ENCODE measurements at places on chromosomes 6 and 20.

DNA sequence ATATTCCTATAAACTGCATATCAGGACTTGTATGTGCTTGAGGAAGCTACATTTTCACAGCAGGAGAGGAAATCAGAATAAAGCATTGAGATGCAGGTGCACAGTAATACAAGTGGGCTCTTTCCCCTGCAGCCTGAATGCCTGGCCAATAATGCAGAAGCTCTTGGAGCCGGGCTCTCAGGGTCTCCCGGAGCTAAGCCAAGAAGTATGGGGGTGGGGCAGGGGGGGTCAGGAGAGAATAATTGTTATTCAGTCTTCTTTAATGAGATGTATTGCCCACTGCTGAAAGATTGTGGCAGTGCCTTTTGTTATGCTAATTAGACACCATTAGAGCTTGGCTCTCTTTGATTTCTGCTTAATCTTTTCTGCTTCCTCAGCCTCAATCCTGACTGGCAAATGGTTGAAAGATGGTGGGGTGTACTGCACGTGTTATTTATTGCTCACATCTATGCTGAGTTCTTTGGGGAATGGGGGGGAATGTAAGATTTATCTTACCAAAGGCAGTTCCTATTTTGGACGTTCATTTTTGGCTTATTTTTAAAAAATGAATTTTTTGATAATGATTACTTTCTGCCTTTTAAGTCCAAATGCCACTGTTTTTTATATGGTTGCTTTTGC lies 407.6 kb upstream of the SOX4 start:
- DNase-seq = peak; percentile 77

DNA sequence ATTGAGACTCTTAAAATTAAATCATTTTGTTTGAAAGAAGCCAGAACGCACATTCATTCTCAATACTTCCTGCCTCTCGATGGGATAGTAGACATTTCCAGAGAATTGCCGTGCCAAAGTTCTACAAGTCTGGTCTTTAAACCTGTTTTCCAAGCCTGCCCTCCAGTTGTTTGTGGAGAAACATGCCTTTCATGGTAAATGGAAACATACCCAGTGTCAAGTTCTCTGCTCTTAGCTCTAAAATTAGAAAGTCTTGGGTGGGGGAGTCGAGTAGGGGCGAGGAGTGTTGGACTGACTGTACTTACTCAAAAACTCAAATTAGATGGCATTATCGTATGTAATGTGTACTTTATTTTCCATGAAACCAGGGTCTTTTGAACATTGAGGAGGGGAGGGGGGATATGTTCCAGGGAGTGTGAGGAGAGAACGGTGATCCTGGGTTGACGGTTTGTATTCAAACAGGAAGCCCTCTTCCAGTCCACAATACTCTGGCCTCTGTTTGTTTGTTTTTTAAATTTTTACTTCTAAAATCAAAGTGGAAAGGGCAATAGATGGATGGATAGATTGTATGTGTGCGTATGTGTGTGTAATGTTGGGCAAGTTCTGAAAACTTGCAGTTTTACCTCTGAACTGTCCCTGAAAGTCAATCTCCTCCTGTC lies 106.8 kb upstream of the ARMC2 start:
- DNase-seq = no peak

DNA sequence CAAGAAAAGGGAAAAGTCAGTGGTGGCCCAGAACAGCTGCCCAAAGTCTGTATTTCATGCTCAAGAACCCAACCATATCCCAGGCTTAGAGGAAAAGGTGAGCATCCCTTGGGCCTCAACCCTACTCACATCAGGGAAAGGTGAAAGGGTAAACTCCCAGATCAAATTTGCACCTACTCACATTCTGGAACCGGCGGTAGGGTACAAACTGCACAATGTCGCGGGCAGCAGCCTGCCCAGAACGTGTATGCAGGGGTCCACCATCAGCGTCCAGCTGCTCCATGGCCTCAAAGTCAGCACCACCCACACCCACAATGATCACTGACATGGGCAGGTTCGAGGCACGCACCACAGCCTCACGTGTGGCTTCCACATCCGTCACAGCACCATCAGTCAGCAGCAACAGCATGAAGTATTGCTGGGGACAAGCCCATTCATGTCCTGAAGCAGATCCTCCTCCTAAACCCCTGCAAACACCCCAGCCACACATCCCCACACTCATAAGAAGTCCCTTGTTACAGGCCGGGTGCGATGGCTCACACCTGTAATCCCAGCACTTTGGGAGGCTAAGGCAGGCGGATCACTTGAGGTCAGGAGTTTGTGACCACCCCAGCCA lies 10.9 kb downstream of the SPAG4 start:
- no peak for DNase-seq

DNA sequence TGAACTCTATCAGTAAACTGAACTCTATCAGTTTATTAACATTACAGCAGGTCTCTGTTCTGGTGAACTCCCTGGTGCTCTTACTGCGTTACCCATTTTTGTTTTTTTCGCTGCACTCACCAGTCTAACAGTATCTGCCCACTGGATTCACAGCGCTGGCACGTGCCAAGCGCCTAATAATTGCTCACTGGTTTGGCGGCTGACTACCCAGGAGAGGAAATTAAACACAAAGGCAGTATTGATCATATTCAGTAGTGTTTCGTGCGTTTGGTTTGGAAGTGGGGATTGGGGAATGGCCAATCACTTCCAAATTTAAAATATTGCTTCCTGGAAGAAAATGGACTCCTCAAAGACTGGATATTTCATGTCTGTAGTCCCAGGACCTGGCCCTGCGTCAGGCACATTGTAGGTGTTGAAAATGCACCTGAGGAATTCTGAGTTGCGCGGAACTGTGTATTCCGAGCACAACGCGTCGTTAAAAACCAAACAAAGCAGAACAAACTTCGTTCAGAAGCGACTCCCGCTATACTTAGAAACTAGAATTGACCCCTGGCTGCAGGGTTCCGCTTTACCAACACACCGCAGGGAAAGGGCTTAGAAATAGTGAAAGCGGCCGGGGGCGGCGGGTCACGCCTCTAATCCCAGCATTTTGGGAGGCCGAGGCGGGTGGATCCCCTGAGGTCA lies 1.1 kb upstream of the RPS12 start:
- peak; percentile 57 for DNase-seq

DNA sequence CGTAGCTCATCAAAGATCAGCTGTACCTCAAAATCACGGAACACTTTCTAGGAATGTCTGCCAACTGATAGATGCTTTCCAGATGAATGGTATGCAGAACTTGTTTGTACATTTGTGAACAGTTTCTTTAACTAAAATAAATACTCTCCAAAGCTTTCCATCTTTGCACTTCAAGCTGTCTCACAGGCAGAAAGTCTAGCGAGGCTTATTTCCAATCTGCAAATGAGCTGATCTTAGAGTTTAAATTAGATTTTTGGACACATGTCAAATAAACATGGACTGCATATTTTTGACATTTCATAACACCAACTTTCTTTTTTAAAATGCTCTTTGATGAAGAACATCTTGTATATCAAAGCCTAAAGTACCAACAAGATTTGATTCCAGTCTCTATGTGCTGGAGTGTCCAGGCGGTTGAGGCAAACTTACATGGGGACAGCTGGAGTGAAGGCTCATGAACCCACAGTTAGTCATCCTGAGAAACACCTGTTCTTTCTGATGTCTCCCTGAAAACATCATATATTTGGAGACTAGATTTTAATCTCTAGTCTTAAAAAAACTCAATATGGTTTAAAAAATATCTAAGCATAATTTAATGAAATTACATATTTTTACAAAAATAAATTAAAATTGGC lies 268.6 kb upstream of the AGPAT4 start:
- DNase-seq = no peak

DNA sequence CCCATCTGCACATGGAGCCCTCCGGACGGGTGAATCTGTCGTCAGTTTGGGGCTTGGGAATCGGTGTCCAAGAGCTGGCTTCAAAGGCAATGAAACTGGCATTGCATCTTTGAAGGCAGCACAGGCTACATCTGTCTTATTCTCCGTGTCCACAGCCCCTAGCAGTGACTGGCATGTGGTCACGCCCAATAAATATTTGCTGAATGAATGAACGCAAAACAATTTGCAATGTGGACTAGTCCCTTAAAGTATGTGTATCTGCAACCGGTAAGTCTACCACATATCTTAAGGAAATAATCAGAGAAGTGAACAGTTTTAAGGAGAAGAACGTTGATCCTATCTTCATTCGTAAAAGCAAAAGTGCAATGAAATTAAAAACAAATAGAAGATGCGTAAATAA lies 8.0 kb upstream of the PMEPA1 start:
- no peak for DNase-seq

GRCh38 chr6:99761711-99762110 lies 155.1 kb downstream of the PRDM13 start:
- DNase-seq = no peak

- DNase-seq = no peak
Observed at GRCh38 chr20:3307725-3308124, 68.7 kb upstream of the SLC4A11 start.

GRCh38 chr20:46545077-46545826 lies 5.2 kb downstream of the OCSTAMP start:
- DNase-seq = no peak

- DNase-seq = no peak
Observed at GRCh38 chr6:127076466-127076865, 42.0 kb upstream of the RSPO3 start.

DNA sequence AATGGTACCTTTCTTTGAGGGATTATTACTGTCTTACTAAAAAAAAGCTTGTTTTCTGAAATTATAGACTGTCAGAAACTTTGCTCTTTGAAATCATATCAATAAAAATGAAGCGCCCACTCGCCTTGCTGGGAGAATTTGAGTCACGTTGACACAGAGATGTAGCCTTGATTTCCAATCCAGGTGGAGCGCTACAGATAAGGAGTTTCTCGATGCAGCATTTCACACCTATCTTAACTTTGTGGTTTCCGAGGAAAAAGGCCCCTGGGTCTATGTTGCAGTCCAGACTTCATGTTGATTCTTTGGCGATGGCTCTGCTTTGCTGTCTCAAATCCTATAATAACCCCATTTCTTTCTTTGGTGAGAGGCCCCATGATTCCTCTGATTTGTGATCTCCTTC lies 158.1 kb upstream of the ARG1 start:
- no peak for DNase-seq

- peak; percentile 64 for DNase-seq
Observed at GRCh38 chr20:47586649-47587294, 85.1 kb downstream of the NCOA3 start.

GRCh38 chr6:107666084-107666980 lies 157.8 kb downstream of the SCML4 start:
- DNase-seq = peak; percentile 62

DNA sequence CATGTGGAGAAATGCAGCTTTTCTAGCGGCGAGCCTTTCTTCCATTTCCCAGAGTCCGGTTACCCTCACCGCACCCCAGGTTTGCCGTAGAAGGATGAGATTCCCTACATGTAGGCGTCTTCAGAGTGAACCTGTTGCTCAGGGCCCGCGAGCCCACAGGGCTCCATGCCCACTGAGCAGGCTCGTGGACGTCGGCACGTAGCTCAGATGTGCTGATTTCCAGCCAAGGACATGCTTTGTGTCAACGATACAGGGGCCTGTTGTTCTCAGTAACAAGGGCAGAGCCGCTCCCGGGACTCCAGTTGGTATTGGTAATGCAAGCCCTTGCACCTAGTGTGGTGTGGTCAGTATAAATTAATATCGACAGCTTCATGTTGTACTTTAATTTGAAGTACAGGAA lies 159.6 kb downstream of the MTHFD1L start:
- no peak for DNase-seq

- DNase-seq = no peak
Observed at GRCh38 chr6:92363111-92363510, 1056.2 kb downstream of the EPHA7 start.
